AG04450 (cell line): ENCODE measurements at places on chromosomes 4 and X.

GRCh38 chr4:148021686-148022085, 289.8 kb downstream of the ARHGAP10 start:
- no peak for DNase-seq

DNA sequence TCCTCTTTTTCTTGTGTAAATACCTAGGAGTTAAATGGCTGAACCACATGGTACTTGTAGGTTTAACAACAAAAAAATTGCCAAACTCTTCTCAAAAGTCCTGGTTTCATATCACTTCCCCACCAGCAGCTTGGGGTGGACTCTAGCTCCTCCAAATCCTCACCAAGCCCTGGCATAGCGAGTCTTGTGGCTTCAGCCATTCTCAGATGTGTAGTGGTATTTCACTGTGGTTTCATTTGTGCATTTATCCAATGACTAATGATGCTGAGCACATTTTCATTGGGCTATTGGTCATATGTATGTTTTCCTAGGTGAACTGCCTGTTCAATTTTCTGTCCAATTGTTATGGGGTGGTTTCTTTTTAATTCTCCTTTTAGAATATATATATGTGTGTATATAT, 249.3 kb downstream of the NLGN4X start:
- DNase-seq: no peak

- DNase-seq: peak; percentile 94
These were observed 173.0 kb upstream of the PCDH18 start for GRCh38 chr4:137705171-137705783.

DNA sequence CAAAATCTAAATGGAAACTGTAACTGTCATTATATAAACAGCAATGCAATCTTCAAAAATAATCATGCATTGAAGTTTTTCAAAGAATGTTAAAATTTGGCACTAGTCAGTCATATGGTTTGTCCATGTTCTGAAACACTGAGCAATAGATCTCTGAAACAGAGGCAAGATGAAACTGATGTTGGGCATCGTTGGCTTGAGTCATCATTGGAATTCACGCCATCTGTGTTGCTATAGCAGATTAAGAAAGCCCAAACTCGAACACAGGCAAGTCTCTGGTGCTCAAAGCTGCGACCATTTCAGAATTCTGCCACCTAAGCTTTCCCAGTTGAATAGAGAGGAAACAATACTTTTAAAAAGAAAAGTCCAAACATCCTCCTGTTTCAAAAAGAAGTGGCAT, 114.1 kb upstream of the PPARGC1A start:
- DNase-seq: no peak

DNA sequence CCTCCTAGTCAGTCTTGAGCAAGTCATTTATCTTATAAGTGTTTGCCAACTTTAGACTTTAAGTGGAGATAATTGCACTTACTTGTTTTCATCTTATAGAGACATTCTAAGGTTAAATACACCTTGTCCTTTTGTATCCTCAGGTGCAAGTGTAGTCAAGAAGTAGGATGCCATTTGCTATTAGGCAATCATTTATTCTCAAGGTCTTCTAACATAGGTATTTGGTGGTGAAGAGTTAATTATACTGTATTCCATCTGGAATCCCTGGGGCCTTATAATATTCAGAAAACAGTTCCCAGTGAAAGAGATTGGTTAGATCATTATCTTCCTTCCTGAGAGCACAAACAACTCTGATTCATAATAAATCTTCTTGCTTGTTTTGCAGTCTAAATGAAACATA, 23.7 kb downstream of the SULT1E1 start:
- no peak for DNase-seq

- DNase-seq: no peak
These were observed 35.0 kb upstream of the BMPR1B start for GRCh38 chr4:94722748-94723147.

GRCh38 chr4:90537491-90537890, 410.3 kb downstream of the CCSER1 start:
- DNase-seq: no peak

DNA sequence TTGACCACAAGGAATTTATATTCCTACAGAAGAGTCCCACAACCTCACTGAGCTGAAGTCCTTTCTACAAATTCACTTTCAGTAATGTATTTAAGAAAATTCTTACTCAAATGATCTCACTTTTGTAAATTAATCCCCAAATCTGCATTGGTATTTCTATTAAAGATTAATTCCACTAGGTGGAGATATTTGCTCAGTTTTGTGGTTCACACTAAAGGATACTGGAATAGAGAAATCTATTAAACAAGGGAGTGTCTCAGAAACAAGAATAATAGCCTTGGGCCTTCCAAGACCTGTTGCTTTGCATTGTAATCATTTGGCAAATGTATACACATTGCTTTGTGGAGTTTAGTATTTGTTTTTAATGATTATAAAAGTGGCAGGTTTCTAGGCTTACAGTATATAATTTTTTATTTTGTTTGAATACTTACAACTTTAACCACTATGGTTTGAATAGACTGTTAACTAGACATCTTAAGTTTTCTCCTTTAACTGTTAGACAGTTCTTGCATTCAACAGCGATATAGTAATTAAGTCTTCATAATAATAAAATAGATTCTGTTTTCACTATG, 25.9 kb downstream of the CFAP299 start:
- DNase-seq: no peak

GRCh38 chr4:125104616-125105015, 210.1 kb upstream of the FAT4 start:
- no peak for DNase-seq

DNA sequence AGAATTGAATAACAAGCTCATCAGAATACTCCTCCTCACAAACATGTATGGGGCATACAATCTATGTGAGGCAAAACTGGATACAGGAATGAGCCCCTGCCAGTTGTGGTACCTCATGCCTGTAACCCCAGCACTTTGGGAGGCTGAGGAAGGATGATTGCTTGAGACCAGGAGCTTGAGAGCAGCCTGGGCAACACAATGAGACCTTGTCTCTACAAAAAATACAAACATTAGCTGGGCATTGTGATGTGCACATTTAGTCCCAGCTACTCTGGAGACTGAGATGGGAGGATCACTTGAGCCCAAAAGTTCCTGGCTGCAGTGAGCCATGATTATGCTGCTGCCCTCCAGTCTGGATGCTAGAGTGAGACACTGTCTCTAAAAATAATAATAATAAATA, 611.0 kb downstream of the NLGN4X start:
- DNase-seq: no peak
